ENCODE measurements at places on chromosomes 2 and 18. TPM values are rescaled to one million over a fixed set of nuclear protein-coding genes. Genes with fewer than 3 reads are reported as not detected.
A peak's percentile ranks its signal among the peaks of the same experiment; 100 is the strongest.

Gene SLC66A3
- total RNA-seq, result 10.6 TPM

Gene RAPGEF4
- 0.85 TPM for total RNA-seq

Gene ERBB4
- total RNA-seq, result not detected

Gene IL36B
- not detected for total RNA-seq

Gene TBR1
- total RNA-seq, result not detected

Gene ACTR2
- 341 TPM for total RNA-seq

Gene BMP10
- not detected for total RNA-seq

Gene GKN1
- total RNA-seq, result not detected

GRCh38 chr2:160278101-160278878 lies 78.2 kb upstream of the ITGB6 start:
- peak; percentile 24 for DNase-seq
- peaks cover 28% of the 10 kb centered on the region for H3K4me1 ChIP-seq
- H3K27me3 ChIP-seq, result no peaks in the 10 kb centered on the region
- H3K27ac ChIP-seq, result peak overlapping the region; percentile 50
- peaks cover 30% of the 10 kb centered on the region for H3K36me3 ChIP-seq
- H3K4me3 ChIP-seq, result no peak overlapping the region

GRCh38 chr18:43932140-43932539 lies 654.9 kb upstream of the SYT4 start:
- no peaks in the 10 kb centered on the region for H3K27me3 ChIP-seq
- no peak overlapping the region for H3K4me3 ChIP-seq
- no peaks in the 10 kb centered on the region for H3K36me3 ChIP-seq
- no peaks in the 10 kb centered on the region for H3K4me1 ChIP-seq
- H3K27ac ChIP-seq, result no peak overlapping the region

GRCh38 chr18:34493099-34493544 lies 217.0 kb upstream of the DTNA start:
- peak; percentile 63 for DNase-seq
- no peaks in the 10 kb centered on the region for H3K36me3 ChIP-seq
- H3K27me3 ChIP-seq, result peaks cover 31% of the 10 kb centered on the region
- peaks cover 4% of the 10 kb centered on the region for H3K4me1 ChIP-seq
- H3K4me3 ChIP-seq, result peak overlapping the region; percentile 59
- no peak overlapping the region for H3K27ac ChIP-seq

- no peak overlapping the region for H3K4me3 ChIP-seq
- no peaks in the 10 kb centered on the region for H3K4me1 ChIP-seq
- DNase-seq, result no peak
- no peak overlapping the region for H3K27ac ChIP-seq
- H3K27me3 ChIP-seq, result no peaks in the 10 kb centered on the region
These were observed 785.0 kb downstream of the CNTNAP5 start for GRCh38 chr2:124810132-124810531.

GRCh38 chr18:54684784-54685183 lies 93.7 kb downstream of the DYNAP start:
- H3K4me3 ChIP-seq, result no peak overlapping the region
- H3K27ac ChIP-seq, result no peak overlapping the region
- no peak for DNase-seq
- H3K36me3 ChIP-seq, result no peaks in the 10 kb centered on the region
- H3K4me1 ChIP-seq, result no peaks in the 10 kb centered on the region

DNA sequence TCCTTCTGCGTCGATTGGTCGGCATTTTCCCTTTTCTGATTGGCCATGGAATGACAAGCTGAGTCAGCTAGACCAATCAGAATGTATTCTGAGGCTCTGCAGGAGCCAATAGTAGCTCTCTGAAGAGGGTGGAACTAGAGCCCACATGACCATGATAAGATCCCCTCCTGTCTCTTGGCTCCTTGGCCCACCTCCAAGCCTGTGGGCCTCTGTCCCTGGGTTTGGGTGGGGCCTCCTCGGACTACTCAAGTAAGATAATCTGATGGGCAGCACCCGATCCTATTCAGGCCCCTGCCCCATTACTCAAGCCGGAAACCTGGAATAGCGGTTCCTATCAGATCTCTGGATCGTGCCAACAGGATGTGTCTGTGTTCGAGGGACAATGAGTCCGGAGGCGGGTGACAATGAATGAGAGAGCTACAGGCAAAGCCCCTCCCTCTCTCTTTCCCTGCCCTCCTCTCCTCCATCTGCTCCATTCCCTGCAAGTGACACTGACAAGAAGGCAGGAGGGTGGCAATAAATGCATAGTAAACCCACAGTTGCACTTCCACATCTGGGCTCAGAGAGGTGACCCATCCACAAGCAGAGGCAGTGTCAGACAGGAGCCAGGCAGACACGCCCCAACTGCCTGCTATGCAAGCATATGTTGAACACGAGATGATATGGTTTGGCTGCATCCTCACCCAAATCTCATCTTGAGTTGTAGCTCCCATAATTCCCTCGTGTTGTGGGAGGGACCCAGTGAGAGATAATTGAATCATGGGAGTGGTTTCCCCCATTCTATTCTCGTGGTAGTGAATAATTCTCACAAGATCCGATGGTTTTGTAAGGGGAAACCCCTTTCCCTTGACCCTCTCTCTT lies 114.7 kb downstream of the TNS1 start:
- no peak overlapping the region for H3K4me3 ChIP-seq
- no peak overlapping the region for H3K27ac ChIP-seq
- H3K4me1 ChIP-seq, result no peaks in the 10 kb centered on the region
- H3K27me3 ChIP-seq, result peaks cover 2% of the 10 kb centered on the region
- no peaks in the 10 kb centered on the region for H3K36me3 ChIP-seq

DNA sequence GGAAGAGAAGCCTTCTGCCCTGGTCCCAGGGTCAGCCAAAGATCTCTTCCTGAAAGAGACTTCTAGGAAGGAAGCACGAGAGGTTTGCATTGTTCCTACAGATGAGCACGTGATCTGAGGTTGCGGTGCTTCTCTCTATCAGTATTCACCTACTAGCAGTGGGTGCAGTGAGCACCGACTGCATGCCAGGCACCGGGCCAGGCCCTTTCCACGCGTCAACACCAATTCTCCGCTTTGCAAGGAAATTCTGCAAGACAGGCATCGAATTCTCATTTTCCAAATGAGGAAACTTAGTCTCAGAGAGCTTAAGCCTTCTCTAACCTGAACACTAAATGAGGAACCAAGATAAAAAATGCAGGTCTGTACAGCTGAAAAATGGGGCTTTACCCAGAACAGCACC lies 151.5 kb upstream of the MYCN start:
- H3K27ac ChIP-seq, result no peak overlapping the region
- no peaks in the 10 kb centered on the region for H3K27me3 ChIP-seq
- no peak overlapping the region for H3K4me3 ChIP-seq
- no peaks in the 10 kb centered on the region for H3K36me3 ChIP-seq

DNA sequence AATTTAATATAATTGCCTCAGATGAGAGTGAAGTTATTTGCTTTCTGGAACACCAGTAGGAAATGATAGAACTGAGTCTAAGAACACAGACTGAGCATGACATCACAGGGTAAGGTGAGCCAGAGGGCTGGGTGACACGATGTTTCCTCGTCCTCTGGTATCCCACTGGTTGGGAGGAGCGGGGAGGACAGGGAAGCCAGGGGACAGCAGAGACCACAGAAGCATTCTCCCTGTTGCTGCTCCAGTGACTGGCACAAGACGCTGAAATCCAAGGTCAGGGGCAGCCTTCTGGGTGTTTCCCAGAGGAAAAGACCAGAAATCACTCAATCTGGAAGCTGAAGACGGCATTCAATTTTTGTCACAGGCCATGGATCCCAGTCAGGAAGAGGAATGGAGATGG lies 363.4 kb upstream of the SOX11 start:
- no peak overlapping the region for H3K27ac ChIP-seq
- no peak for DNase-seq
- no peaks in the 10 kb centered on the region for H3K36me3 ChIP-seq
- H3K4me1 ChIP-seq, result no peaks in the 10 kb centered on the region
- H3K27me3 ChIP-seq, result no peaks in the 10 kb centered on the region

GRCh38 chr2:64932371-64933216 lies 56.6 kb upstream of the SLC1A4 start:
- H3K4me3 ChIP-seq, result no peak overlapping the region
- H3K27ac ChIP-seq, result no peak overlapping the region
- DNase-seq, result no peak
- no peaks in the 10 kb centered on the region for H3K36me3 ChIP-seq
- peaks cover 8% of the 10 kb centered on the region for H3K27me3 ChIP-seq
- H3K4me1 ChIP-seq, result no peaks in the 10 kb centered on the region

- H3K4me3 ChIP-seq, result no peak overlapping the region
- peaks cover 21% of the 10 kb centered on the region for H3K4me1 ChIP-seq
- H3K27ac ChIP-seq, result no peak overlapping the region
- no peaks in the 10 kb centered on the region for H3K27me3 ChIP-seq
- no peaks in the 10 kb centered on the region for H3K36me3 ChIP-seq
These were observed 37.8 kb upstream of the LDLRAD4 start for GRCh38 chr18:13180614-13181375.

DNA sequence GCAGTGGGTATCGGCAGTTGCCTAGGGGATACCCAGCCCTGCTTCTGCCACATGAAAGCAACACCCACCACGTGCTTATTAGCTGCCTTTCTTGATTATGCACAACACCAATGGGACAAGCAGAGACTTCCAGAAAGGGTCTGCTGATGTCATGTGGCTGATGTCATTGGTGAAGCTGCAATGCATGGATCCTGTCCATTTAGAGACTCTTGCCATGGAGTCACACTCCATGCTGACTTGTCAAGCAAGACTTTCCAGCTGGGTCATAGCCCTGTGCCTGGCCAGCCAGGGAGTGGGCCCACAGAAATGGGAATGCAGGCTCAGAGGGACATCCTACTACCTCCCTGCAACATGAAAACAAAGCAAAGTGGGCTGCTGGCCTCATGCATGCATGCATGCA lies 81.8 kb downstream of the VAPA start:
- H3K4me3 ChIP-seq, result no peak overlapping the region
- no peaks in the 10 kb centered on the region for H3K4me1 ChIP-seq
- H3K27me3 ChIP-seq, result peaks cover 8% of the 10 kb centered on the region
- H3K36me3 ChIP-seq, result no peaks in the 10 kb centered on the region
- no peak for DNase-seq

DNA sequence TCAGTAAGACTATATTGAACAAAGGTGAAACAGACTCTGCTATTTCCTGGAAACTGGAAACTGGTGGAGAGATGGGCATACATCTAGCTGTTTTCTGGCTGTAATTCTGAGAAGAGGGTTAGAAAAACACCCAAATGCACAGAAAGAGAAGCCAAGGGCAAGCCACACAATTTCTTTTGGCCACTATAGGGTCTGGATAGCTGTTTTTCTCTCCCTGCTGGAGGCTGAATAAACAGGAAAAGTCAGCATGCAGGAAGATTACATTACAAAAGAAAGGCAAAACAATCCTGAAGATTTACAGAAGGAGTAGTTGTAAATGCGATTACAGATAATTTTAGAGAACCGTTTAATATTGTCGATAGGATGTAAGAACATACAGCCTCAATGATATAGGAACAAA lies 186.2 kb upstream of the REG3G start:
- H3K36me3 ChIP-seq, result no peaks in the 10 kb centered on the region
- H3K4me3 ChIP-seq, result no peak overlapping the region
- no peak for DNase-seq
- H3K27ac ChIP-seq, result no peak overlapping the region
- no peaks in the 10 kb centered on the region for H3K4me1 ChIP-seq

DNA sequence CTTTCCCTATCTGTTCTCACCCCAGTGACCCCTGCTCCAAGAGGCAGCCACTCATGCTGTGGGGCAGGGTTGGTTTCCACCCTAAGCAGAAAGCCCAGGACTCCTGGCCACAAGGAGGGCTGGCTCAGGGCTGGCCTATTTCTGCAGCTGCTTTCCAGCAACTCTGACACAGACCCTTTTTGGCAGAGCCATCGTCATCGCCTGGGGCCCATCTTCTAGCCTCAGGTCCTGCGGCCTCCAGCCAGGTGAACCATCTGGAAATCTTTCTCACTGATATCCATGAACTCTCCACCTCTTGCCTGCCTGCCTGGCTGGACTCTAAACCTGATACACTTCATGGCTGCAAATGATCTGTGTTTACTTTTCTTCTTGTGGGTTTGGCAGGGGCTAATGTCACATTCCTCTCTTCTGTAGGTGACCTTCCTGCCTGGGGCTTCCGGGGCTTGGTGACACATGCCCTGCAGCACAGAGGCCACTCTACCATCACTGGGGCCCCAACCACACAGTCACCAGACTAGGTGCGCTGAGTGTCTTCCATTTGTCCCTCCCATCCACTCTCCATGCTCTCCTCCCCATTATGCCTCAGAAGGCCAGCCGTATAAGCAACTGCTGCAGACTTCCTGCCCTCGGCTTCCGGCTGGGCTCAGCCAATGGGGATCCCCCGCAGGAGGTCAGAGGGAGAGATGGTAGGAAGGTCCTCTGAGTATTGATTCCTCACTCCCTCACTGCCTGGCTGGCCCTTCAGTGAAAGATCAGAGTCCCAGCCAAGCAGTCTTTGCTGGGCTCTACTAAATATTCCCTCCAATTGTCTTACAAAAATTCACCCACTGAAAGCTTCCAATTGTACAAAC lies 9.7 kb upstream of the COPS8 start:
- H3K4me1 ChIP-seq, result no peaks in the 10 kb centered on the region
- H3K4me3 ChIP-seq, result no peak overlapping the region
- no peaks in the 10 kb centered on the region for H3K27me3 ChIP-seq

- H3K4me1 ChIP-seq, result no peaks in the 10 kb centered on the region
- H3K27me3 ChIP-seq, result no peaks in the 10 kb centered on the region
- no peak overlapping the region for H3K27ac ChIP-seq
- H3K36me3 ChIP-seq, result no peaks in the 10 kb centered on the region
- H3K4me3 ChIP-seq, result no peak overlapping the region
These were observed 151.1 kb downstream of the GALNT1 start for GRCh38 chr18:35732636-35733035.

DNA sequence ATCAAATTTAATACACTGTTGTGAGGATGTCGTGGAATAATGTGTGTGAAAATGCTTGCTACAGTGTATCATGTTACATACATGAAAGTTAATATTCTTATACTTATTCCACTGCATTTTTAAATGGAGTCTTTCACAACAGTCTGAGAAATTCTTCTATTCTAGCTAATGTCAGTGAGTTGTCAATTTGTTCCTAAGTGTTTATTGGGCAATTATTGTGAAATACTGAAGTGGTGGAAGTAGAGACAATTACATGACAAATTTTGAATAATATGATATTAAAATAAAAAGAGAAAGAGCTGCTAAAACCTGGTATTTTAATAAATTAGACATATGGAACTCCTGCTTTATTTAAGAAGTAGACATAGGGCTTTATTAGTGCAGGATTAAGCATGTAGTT lies 176.1 kb downstream of the PTPRM start:
- no peak overlapping the region for H3K27ac ChIP-seq
- no peak for DNase-seq
- H3K4me3 ChIP-seq, result no peak overlapping the region
- no peaks in the 10 kb centered on the region for H3K4me1 ChIP-seq
- no peaks in the 10 kb centered on the region for H3K27me3 ChIP-seq
- H3K36me3 ChIP-seq, result no peaks in the 10 kb centered on the region

GRCh38 chr18:6876641-6877041 lies 147.1 kb downstream of the ARHGAP28 start:
- no peak overlapping the region for H3K27ac ChIP-seq
- no peaks in the 10 kb centered on the region for H3K4me1 ChIP-seq
- H3K36me3 ChIP-seq, result no peaks in the 10 kb centered on the region
- no peak for DNase-seq
- H3K27me3 ChIP-seq, result no peaks in the 10 kb centered on the region
